ENCODE measurements at places on chromosomes 1 and 21.

- DNase-seq, result no peak
Measured at GRCh38 chr1:20149601-20150325, 10.6 kb downstream of the PLA2G2F start.

GRCh38 chr1:61280452-61280851, 198.1 kb downstream of the NFIA start:
- no peak for DNase-seq

GRCh38 chr1:207500306-207500705, 4.3 kb downstream of the CR1 start:
- no peak for DNase-seq

GRCh38 chr1:30787856-30788495, 30.4 kb upstream of the LAPTM5 start:
- no peak for DNase-seq

DNA sequence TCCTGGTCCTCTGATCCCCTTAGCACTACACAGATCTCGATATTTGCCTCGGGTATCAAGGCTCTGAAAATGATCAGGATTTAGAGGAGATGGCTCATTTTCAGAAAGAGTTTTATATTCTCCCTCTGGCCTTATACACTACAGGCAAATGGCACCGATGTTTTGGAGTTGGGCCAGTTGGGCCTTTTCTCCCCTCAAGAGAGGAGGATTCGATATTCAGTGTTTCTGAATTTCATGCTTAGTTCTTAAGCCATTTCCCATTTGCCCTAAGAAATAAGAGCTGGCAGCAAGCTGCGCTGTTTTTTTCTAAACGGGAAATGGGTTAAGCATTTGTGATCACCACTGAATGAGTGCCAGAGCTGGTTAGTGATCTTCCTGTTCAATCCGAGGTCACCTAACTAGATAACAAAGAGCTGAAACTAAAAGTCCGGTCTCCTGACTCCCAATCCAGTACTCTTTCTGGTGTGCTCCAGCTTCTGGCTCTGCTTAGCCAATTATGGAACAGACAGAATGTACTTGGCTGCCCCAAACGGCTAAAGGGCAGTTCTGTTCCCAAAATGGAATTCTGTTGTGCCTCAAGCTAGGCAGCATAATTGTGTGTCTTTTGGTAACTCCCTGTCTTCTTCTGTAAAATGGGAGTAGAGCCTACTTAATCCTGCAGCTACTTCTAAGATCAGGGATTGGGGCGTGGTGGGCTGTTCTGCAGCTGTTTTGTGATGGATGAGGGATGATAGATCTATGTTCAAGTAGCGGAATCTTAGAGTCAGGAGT, 1.2 kb upstream of the CPT2 start:
- DNase-seq, result no peak

All from activated CD8-positive, alpha-beta memory T cell treated with anti-CD3 and anti-CD28 coated beads for 4 hours (primary cell).